ENCODE measurements at places on chromosomes 7 and 10. TPM values are rescaled to one million over a fixed set of nuclear protein-coding genes. Genes with fewer than 3 reads are reported as not detected.

DNA sequence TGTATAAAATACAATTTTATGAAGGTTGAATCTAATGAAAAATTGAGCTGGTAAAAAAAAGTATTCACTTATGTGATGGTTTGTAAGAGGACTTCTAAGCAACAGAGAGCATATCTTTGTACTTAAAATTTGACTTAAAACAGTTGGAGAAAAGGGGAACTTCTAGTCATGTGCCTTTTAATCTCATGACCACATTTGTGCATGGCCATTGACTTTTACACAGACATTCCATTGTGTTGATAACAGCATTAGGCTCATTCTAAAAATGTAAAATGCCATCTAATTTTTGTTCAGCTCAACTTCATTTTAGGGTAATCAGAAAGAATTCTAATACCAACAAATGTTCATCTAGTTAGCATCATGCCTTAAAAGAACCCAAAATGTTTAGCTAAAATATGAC is 119.9 kb downstream of the HPSE2 start:
- no peak overlapping the region for H3K27ac ChIP-seq
- no peaks in the 10 kb centered on the region for H3K27me3 ChIP-seq
- no peaks in the 10 kb centered on the region for H3K4me1 ChIP-seq
- no peaks in the 10 kb centered on the region for H3K36me3 ChIP-seq
- DNase-seq, result no peak

DNA sequence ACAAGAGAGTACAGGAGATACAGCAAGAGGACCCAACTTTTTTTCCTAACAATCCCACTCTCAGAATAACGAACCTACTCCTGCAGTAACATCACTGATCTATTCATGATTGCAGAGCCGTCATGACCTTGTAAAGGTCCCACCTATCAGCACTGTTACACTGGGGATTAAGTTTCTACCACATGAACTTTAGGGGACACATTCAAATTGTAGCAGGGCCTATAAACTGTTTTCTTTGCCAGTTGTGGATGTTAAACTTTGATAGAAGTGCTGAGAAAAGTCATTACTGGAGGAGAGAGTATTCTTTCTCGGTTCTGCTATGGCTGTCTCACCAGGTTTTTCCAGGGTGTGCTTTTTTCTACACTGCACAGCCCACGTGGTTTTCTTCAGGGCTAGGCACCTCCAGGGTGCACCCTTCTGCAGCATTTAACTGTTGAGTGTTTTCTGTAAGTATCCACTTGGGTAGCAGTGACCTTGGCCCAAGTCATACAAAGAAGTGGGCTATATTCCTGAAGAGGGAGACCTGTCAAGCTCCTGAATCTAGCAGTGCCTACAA is 131.6 kb upstream of the AHR start:
- H3K4me3 ChIP-seq, result no peak overlapping the region
- no peaks in the 10 kb centered on the region for H3K27me3 ChIP-seq
- H3K4me1 ChIP-seq, result no peaks in the 10 kb centered on the region
- no peak for DNase-seq

The ITPRIP gene
- 13.1 TPM for total RNA-seq

The AKR1C8 gene
- not detected for total RNA-seq

The HTR7 gene
- total RNA-seq, result not detected
